ENCODE measurements at places on chromosomes 2 and 18. TPM values are rescaled to one million over a fixed set of nuclear protein-coding genes. Genes with fewer than 3 reads are reported as not detected.

- DNase-seq, result peak; percentile 85
Measured at GRCh38 chr2:127155028-127155581, 48.2 kb upstream of the BIN1 start.

Gene NGEF
- 1.5 TPM for total RNA-seq

GRCh38 chr2:100879296-100879695, 59.4 kb downstream of the NPAS2 start:
- no peak for DNase-seq

GRCh38 chr2:133773854-133774653, 205.8 kb upstream of the NCKAP5 start:
- DNase-seq, result peak; percentile 76

Gene RIT2
- total RNA-seq, result not detected

DNA sequence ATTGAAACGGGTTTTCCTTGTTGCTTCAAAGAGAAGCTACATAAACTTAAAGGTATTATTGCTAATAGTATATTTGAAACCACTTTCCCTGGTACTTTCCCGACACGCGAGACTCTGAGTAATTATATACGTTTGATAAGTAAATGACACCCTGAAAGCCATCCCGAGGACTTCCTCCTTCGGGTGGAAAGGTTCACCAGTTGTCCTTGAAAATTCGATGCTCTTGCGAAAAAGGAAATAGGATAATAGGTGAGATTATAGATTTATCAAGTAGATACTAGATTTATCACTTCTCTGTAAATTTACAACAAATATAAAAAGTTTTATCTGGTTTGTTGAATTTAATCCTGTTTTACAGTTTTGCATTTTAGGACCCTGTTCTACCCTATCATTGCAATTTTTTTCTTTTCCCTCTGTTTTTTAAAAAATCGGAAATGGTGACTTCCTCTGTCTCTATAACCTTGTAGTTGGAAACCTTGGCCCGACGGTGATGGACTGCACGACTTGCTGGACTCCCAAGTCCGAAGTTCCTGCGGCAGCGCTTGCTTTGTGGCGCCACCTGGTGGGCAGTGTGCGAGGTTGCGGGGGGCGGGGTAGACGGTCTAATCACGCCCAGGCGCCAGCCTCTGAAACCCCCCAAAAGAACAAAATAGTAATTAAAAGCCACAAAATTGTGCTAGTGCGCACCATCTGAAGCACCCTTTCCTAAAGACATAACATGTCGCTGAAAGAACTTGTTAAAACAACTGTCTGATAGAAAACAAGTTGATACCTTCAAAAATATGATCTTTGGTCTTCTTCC, 972 bp upstream of the DLX2 start:
- peak; percentile 92 for DNase-seq

Gene HADHB
- total RNA-seq, result 73.1 TPM

- no peak for DNase-seq
Measured at GRCh38 chr2:72959995-72960981, 43.0 kb downstream of the EMX1 start.

DNA sequence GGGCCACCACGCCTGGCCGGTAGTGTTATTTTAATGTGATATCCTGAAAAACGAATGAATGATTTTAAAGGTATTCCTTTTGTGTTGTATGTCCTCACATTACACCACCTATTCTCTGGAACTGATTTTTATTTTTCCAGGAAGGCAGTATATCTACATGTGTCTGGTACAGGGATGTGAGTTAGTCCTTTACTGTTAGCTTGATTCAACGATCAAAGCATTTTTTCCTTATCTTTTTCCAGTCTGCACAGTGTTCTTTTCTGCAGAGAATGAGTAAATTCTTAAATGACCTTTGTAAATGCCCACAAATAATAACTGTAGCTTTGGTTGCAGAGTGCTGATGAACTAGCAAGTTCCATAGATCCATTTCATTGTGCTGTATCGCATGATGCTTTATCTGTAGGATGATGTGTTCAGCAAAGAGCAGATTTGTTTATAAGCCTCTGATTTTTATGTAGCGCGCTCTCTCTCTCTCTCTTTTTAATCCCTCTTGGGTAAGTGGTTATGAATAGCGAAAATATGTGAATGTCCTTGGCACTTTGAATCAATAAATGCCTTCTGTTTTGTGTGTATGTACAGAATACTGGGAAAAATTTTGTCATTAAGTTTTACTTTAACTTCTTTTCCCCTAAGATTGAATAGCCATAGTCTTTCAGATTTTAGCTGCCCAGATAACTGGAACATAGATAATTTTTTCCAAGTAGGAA, 82.5 kb upstream of the EML6 start:
- DNase-seq, result no peak

Gene UGT1A6
- total RNA-seq, result not detected

Gene BCL2L11
- 6.3 TPM for total RNA-seq

- DNase-seq, result peak; percentile 40
Measured at GRCh38 chr18:6650747-6651146, 78.8 kb upstream of the ARHGAP28 start.

DNA sequence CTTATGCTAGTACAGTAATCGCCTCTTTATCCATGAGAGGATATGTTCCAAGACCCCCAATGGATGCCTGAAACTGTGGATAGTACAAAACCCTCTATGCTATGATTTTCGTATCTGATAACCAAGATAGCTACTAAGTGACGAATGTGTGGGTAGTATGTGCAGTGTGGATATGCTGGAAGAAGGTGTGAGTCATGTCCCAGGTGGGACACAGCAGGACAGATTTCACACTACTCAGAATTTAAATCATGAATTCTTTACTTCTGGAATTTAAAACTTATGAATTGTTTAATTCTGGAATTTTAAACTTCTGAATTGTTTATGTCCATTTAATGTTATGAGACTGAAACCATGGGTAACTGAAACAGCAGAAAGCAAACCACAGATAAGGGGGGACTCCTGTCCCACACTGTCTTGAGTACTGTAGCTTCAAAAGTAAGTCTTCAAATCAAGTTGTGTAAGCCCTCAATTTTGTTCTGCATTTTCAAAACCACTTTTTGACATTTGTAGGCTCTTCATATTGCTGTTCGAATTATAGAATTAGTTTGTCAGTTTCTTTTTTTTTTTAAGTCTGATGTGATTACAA, 116.0 kb downstream of the LTBP1 start:
- no peak for DNase-seq

DNA sequence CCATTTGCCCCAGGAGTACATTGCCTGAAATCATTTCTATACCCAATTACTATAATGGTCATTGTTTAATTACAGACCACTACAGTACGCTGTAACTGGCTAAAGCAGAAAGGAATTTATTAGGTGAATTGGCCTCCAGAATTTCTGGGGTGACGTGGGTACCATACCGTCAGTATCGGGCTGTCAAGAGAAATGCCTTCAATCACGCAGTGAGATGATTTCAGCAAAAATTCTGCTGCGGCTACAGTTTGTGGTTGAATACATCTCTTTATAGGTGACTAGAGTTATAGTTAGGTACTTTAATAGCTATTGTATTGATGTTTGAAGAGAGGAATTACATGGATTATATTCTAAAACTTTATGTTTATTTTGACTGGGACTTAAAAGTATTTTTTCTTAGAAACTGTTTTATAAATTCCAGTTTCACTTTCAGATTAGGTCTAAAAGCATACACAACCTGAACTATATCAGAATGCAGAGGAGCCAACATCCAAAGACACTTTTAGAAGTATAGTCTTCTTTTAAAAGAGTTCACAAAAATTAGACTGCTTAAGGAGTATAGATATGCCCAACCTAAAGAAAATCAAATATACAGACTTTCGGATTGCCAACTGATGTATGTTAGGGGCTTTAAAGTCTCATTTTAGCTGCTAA, 128.4 kb downstream of the TTC27 start:
- DNase-seq, result no peak

DNA sequence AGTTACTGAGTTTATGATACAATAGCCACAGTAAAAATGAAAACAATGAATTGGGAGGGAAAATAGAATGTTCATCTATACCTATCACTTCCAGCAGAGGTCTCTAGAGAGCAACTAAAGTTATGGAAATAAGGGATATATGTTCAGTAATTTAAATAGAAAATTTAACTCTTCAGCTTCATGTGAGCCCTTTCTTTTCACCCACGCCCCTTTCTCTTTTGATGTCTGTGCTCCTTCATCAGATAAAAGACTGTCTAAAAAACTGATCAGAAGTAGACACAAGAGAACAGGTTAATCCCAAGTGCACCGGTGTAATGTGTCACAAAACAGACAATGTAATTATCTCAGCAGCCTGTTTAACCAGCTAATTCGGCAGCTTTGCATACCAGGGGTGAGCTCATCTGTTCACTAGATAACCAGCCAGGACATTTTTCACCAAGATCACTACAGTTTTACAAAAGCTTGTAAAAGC, 238.5 kb upstream of the ERBB4 start:
- DNase-seq, result peak; percentile 46

- DNase-seq, result no peak
Measured at GRCh38 chr2:134142903-134143302, 111.0 kb upstream of the MGAT5 start.

DNA sequence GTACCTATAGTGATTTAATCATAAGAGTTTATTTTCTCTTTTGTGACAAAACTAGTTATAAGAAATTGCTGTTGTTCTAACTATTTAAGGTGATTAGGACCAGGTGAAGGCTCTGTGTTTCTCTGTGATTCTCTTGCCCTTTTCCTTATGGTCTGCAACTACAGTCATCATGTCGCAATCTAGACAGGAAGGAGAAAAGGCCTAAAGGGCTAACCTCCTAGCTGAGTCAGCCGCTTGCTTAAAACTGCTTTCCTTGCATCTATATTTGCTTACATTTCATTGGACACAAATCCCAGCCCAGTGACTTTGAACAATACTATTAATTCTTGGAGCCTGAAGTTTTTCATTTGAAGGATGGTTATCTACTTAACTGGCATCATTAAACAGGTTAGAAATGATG, 93.1 kb downstream of the PIK3C3 start:
- peak; percentile 32 for DNase-seq

DNA sequence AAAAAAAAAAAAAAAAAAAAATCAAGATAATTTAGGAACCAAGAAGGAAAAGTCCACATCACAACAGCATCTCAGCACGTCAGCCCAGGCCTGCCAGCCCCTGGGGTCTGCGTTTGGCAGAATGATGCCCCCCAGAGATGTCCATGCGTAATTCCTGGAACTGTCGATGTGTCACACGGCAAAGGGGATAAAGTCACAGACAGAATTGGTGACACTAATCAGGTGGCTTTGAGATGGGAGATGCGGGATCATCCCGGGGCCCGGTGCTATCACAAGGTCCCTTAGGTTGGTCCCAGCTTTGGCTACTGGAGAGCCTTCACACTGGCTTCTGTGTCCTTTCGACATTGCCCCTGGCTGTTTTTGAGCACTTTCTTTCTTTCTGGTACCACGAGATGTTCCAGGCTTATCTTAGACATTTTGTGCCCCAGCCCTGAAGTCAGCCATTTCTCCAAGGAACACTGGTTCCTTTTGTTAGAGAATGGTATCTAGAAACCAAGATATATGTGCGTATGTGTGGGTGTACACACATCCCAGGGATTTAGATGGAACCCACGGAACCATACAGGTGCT, 20.7 kb downstream of the RAMP1 start:
- no peak for DNase-seq

DNA sequence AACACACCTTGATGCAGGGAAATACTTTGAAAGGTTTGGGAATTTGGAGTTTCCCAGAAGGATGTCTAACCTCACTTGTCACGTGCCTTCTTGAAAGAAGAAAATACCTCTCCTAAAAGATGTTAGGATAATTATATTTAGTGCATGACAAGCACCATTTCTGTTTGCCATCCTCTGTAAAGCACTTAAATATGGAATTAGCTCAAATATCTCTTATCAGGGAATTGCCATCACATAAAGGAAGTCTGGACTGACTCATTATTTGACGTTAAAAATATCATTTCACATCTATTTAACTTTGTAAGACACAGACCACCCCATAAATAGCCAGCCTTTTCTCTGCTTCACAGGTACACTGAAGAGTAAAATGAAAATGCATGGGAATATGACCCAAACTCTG, 140.1 kb downstream of the STK39 start:
- no peak for DNase-seq

DNA sequence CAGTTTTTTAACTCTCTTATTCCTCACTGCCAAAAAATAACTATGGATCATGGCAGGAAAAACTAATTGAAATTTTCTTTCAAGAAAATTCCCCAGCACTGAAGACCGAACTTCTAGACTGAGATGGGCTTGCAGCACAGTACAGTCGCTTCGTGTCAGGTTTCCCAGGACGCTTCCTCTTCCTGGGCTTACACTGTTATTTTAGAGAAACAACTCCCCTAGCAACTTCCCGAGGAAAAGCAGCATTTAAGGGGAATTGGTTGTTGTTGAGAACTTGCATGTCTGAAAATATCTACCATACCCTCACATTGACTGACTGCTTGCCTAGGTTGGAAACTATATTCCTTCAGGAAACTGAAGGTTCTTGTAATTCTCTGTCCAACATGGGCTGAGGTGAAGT, 95.8 kb downstream of the NOL10 start:
- DNase-seq, result peak; percentile 44

Gene IL1B
- total RNA-seq, result 0.18 TPM

Gene NYAP2
- 0.40 TPM for total RNA-seq

DNA sequence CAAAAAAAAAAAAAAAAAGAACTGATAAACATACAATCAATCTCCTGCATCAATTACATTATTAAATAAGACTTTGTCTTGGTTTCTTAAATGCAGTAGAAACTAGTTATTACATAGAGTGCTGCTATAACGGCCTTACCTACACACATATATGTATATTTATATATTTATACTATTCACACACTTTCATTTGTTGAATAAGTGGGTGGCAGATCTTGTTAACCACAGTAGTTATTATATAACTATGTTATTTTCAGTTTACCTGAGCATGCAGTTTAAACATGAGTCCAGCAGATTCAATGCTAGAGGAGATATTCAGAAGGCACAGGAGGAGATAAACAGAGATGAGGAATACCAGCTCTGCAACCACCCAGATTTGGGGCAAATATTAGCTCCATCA, 81.5 kb upstream of the CD226 start:
- DNase-seq, result no peak

- DNase-seq, result peak; percentile 93
Measured at GRCh38 chr2:69893684-69894551, at the start of gene SNRNP27. SNRNP27 (plus strand) TSS chr2:69893956; CDS start chr2:69893985, 29 bp downstream.

Gene RAMP1
- 41.5 TPM for total RNA-seq

Gene TAF1B
- 12.9 TPM for total RNA-seq

GRCh38 chr2:9710311-9710710, 79.5 kb upstream of the YWHAQ start:
- no peak for DNase-seq

Gene GATA6
- 1.4 TPM for total RNA-seq

GRCh38 chr2:236673823-236674185, 104.2 kb downstream of the ACKR3 start:
- DNase-seq, result no peak

Gene SULT1C3
- total RNA-seq, result not detected

Gene LDLRAD4
- 20.8 TPM for total RNA-seq
